Activated CD4-positive, alpha-beta T cell treated with anti-CD3 and anti-CD28 coated beads, Interleukin-2, Interleukin-4, amounts not matched to agents 100 ng/mL and 50 ng/mL, durations not matched to agents 16 hours and 8 hours (primary cell): ENCODE measurements at places on chromosomes 1 and 21.

- peak; percentile 21 for DNase-seq
These were observed 35.5 kb downstream of the RCAN1 start for GRCh38 chr21:34579411-34579810.

- no peak for DNase-seq
These were observed 78.3 kb downstream of the NDUFS5 start for GRCh38 chr1:39104158-39105060.

- DNase-seq, result no peak
These were observed 2.7 kb downstream of the SCCPDH start for GRCh38 chr1:246726881-246727280.

DNA sequence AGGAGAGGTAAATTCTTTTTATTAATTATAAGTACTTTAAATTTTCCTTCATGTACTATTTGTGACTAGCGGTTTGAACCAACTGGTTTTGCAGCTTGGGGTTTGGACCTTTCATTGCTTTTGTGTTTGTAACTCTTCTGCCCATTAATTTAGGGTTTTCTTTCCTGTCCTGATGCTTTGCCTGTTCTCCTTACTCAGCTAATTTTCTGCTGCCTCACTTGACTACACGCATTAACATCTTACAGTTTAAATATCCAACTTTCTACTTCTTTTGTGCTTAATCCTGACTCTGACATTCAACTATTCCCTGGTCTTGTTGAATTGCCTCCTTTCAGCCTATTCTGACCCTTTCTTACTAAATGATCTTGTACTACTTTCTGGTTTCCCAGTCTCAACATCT lies 135.6 kb downstream of the PTPRC start:
- no peak for DNase-seq

- DNase-seq, result no peak
These were observed 49.6 kb downstream of the TNFRSF8 start for GRCh38 chr1:12112711-12113161.

DNA sequence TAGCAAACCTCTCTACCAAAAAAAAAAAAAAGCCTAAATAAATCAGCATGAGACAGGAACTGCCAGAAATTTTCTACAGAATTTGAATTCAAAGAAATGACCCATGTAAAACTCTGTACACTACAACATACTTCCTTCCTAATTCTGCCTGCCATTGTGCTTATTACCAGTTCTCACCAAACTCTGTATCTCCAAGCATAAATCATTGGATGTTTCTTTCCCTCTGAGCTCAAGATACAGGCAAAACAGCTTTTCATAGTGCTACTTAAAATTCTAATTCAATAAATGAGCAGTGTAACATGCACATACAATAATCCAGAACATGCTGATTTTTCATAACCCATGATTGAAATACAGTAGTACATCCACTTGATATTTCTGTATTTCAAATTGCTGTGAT lies 87.0 kb downstream of the EIF4G3 start:
- no peak for DNase-seq

GRCh38 chr1:200660719-200661118 lies 9.0 kb downstream of the DDX59 start:
- DNase-seq, result no peak

DNA sequence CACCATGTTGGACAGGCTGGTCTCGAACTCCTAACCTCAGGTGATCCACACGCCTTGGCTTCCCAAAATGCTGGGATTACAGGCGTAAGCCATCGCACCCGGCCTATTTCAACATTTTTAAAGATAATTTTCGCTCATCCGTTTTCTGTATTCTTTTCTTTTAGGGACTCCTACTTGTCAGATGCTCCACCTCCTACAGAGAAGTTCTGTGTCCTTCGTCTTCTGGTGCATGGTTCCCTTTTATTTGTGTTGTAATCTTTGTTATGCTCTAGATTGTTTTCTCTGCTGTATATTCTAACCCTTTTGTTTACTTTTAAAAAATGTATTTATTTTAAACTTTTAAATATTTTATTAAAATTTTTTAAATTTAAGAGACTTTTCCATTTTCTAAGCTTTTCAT lies 28.4 kb downstream of the CLDN14 start:
- DNase-seq, result no peak

DNA sequence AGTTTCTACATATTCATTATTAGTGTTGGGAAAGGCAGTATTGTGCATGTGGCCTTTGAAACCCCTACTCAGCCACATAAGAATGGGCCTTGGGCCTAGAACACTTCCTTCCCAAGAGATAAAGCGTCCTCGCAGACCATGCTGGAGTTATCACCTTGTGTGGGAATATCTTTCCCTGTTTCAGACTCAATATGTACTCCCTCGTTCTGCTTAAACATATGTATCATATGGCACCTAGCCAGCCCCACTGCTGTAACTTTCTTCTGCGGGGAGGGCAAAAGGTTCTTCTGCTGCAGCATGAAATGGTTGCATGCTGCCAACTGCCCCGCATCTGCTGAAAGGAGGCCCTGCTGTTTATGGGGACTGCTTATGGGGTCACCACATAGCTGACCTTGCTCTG lies 92.0 kb downstream of the CRB1 start:
- DNase-seq, result no peak

DNA sequence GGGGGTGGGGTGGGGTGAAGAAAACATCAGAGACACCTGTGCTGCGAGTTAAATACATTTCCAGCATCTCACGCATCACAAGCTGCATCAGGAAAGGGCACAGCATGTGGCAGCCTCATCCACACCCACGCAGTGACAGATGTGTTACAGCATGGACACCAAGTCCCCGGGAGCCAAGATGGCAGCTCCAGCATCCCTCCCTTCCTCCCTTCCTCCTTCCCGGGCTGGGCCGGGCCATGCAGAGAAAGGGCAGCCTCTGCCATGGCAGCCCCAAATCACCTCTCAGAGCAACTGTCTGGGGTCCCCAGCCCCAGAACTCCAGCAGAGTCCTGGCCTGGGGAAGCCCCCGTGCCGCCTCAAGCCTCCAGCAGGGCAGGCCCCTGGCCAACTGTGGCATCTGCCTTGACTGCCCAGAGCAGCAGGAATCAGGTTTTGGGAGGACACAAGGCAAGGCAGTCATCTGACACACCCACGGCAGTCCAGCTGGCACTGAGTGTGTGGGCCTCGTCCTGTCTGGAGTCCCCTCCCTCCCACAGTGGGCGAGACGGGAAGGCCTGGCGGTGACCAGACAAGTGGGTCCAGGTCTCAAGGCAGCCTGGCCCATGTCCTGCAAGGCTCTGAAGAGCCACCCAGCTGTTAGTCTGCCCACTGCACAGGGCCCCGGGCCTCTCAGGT lies 6.2 kb downstream of the SMIM1 start:
- DNase-seq, result no peak

DNA sequence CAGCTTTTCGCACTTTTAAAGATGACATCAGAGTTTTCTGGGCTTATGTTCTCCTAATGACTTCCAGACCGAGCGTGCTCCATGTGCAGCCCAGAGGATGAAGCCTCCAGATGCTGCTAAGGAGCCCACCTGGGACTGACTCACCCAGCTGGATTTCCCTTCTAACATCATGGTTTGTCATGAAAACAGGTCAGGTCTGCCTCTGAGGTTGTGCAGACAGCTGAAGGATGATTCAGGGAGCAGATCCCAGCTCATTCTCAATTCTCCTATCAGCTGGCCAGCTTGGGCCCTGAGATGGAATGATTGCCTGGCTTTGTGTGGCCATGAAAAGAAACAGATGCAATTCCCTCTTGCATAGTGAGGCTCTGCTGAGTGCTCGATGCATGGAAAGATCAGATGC lies 123.9 kb upstream of the DUSP10 start:
- no peak for DNase-seq

DNA sequence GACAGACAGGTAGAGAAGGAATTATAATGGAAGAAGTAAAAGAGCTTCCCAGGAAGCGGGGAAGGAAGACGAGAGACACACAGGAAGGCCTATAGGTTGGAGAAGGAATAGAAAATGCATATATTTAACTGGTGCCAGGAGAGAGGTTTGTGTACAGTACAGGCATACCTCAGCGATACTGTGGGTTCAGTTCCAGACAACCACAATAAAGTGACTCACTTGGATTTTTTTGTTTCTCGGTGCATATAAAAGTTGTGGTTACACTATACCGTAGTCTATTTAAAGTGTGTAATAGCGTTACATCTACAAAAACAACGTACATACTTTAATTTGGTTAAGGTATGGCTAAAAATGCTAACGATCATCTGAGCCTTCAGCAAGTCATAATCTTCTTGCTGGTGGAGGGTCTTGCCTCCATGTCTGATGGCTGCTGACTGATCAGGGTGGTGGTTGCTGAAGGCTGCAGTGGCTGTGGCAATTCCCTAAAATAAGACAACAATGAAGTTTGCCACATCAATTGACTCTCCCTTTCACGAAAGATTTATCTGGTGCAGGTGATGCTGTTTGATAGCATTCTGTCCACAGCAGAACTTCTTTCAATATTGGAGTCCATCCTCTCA lies 16.0 kb downstream of the YARS1 start:
- DNase-seq, result peak; percentile 64

- no peak for DNase-seq
These were observed 70.6 kb upstream of the KIAA1614 start for GRCh38 chr1:180842052-180842451.

DNA sequence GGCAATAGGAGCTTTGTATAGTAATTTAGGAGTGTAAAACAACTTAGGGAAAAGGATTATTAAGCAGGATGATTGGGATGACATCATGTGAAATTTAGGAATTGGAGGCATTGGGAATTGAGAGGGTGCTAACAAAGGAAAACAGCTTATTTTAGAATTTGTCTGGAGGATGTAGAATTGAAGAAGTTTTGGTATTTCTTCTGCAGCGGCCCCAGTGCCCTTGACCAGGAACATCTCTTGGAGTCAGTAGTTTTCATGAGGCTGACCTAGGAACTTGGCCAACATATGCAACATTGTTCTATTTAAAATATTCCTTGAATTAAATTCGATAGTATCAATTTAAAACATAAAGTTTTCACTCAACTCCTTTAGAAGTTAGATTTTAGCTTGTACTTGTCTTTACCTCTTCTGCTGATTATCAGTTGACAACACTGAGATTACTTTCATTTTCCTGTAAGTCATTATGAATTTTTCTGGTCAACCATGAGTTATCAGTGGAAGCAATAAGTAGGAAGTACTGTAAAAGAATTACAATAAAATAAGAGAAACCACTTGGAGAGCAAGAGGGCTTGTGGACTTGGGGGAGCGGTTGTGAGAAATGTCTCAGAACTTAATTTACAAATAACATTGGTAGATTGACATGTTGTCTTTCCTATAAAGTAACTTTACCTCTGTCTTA lies 52.8 kb downstream of the DYRK1A start:
- no peak for DNase-seq

DNA sequence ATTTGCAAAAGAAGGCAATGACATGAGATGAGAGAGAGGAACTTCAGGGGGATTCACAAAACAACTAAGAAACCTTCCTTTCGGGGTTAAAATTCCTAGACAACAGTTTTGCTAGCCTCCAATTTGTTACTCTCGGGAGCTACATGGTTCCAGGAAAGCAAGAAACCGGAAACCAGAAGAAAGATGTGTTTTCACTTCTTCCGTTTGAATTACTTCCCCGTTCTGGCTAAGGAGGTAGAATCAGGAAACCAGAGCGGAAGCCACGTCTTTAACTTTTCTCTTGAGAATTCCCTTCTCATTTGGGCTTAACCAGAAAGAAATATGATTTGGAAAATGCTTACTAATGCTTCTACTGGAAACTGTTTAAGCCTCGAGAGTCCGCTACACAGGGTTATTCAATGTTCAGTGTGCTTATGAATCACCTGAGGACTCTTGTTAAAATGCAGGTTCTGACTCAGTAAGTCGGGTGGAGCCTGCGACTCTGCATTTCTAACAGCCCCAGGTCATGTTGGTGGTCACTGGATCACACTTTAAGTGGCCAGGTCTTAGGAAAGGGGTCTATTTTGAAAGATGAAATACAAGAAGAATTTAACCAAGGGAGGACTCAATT lies 43.5 kb upstream of the MCOLN3 start:
- peak; percentile 26 for DNase-seq

DNA sequence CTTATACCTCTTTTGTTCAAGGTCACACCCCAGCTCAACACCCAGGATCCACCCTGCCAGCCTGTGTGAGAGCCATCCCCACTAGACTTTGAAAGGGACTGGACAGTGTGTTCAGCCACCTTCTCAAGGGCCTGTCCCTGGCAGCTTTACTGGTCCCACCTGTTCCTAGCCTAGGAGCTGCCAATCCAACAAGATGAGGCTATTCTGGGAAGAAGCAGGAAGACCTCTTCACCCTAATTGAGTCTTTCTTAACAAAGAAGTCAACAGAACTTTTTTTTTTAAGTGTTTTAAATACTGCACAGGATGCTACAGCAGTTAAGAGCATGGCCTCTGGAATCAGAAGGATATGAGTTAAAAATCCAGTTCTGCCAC lies 95.8 kb upstream of the HOOK1 start:
- DNase-seq, result no peak

DNA sequence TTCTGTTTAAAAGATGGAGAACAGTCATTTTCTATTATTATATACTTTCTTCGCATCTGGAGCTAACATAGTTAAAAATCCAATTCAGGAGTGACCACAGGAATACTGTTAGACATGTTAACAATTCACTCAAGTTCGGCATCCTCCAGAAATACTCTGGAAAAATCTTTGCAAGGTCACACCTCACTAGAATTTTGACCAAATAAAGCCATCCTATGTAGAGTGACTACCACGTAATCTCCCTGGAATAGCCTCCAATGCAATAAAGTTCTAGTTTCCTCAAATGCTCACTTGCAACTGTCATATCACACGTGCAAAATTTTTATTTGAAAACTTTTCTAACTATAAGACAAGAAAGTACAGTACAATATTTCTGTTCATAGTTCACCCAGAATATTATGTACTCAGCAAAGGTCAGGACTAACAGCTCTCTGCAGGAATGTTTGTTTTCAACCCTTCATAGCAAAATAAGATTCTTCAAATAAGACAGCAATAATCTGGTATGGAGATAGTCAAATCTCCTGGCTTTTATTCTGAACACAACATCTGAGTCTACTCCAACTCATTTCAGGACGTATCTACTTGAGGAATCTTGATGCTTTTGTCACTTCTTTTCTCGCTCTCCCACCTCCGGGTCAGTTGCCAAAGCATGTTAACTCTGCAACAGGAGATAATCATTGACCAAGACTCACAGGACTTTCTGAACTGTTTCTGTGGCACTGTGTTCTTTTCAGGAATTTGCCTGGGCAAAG lies 82.6 kb downstream of the GDAP2 start:
- DNase-seq, result no peak

DNA sequence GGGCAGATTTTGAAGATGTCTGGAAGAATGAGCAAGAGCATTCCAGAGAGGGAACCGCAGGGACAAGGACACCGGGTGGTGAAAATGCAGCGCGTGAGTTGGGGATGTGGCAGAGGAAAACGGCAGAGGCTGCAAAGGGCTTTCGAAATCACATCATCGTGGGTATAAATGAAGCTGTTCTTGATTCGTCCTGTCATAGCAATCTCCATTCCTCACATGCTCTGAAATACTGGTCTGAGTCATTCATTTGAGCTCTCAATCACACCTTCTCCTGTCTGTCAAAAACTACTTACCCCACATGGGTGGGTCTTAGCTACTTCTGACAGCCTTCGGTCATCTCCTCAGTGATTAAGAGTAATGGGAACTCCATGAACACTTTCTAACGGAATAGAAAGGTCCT lies 81.5 kb downstream of the ERG start:
- DNase-seq, result peak; percentile 19

- no peak for DNase-seq
These were observed 14.7 kb upstream of the SPRR5 start for GRCh38 chr1:152932170-152932811.

- no peak for DNase-seq
These were observed 350.5 kb downstream of the MATN1 start for GRCh38 chr1:30372792-30373433.

- no peak for DNase-seq
These were observed 124.5 kb downstream of the GLIS1 start for GRCh38 chr1:53614231-53615021.

GRCh38 chr1:25772692-25773245 lies 27.2 kb upstream of the SELENON start:
- no peak for DNase-seq
